ENCODE measurements at places on chromosomes 3 and 15. TPM values are rescaled to one million over a fixed set of nuclear protein-coding genes. Genes with fewer than 3 reads are reported as not detected.

Gene CCDC54
- not detected for total RNA-seq

Gene TRIM42
- not detected for total RNA-seq

Gene GOLGA8S
- 0.39 TPM for total RNA-seq

Gene VPS8
- 19.5 TPM for total RNA-seq
